Fibroblast of skin of left quadriceps (primary cell): ENCODE measurements at places on chromosomes 1 and 21.

DNA sequence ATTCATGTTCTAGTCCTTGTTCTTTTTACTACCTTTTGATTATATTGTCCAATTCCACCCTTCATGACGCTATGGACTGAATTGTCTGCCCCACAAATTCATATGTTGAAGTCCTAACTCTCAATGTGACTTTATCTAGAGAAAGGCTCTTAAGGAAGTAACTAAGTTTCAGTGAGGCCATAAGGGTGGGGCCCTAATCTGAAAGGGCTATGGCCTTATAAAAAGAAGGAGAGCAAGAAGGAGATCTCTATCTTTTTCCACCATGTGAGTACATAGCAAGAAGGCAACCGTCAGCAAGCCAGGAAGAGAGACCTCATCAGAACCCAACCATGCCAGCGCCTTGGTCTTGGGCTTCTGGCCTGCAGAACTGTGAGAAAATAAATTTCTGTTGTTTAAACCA lies 95.9 kb downstream of the HIVEP3 start:
- DNase-seq: no peak

GRCh38 chr1:107782217-107782845 lies 182.6 kb downstream of the VAV3 start:
- DNase-seq: peak; percentile 47

DNA sequence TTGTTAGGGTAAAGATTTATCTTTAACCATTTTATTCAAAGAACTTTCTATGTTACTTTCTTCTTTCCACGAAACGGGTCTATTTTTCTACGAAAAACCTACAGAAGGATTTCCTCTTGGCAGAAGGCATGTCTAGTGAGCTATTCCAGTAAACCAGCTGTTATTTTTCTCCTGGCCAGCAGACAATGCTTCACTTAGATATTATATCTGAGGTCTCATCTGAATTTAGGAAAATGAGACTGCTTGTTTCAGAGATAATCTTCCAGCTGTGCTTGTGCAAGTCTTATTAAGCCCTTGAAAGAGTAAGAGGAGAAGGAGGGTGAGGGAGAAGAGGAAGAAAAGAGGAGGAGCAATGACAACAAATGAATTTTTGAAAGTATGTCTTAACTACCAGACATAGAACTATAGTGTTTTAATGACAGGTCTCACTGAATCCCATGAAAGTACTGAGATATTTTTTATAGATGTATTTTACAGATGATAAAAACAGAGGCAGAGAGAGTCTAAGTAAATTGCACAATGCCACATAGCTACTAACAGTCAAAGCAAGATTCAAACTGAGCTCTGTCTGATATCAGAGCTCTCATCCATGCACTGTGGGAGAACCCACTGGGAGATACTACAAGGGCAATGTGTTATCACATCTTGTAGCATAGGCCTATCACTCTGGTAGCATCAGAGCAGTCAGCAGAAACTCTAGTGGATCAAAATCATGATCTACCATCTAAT lies 54.6 kb upstream of the SAMSN1 start:
- no peak for DNase-seq

DNA sequence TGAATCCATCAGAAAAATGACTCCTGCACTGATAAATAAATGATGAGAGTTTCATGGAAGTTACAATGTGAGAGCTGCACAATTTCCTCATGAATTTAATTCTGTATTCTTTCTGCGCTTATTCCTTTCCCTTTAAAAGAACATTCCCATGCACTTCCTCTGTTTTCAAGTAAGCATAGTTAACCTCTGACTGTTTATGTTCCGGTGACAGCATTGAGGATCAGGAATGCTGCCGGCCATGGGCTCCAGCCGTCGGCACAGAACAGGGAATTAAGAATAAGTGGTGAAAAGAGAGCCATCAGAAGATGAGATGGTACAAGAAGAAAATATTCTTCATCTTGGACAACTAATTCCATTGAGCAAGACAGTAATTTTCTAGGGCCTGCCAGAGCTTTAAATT lies 65.3 kb downstream of the SUSD4 start:
- DNase-seq: no peak

GRCh38 chr1:111886741-111887140 lies 102.7 kb downstream of the KCND3 start:
- no peak for DNase-seq

GRCh38 chr1:42173155-42173933 lies 8.8 kb upstream of the GUCA2A start:
- no peak for DNase-seq

DNA sequence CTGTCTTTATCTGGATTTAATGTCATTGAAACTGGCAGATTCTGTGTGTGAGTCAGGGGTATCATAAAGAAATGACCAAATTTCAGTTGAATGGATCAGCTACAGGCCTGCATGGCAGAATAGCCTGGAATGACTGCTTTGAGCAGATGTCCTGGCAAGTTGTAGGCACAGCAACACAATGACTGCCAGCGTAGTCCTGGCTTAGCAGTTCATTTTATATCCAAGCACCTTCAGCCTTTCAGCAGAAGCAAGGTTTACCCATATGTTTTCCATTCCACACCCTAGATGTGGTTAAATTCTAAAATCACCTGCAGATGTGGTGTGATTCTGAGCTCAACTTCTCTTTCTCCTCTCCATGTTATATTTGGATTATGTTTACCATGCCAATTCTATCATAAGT lies 22.3 kb upstream of the PTGFR start:
- DNase-seq: no peak

DNA sequence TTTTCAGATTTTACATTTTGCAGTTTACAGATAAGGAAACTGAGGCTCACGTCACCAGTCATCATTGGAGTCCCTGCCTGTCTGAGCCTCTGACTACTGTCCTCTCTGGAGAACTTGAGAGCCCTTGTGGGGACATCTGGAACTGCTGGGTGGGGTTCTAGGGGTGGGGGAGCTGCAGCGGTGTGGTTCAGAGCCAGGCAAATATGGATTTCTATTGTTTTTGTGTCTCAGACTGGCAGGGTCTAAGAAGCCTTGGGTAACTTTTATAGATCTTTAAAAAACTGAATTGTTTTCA lies 46.9 kb downstream of the IER5 start:
- no peak for DNase-seq

- DNase-seq: no peak
Observed at GRCh38 chr1:108082001-108082400, 117.0 kb upstream of the VAV3 start.

- no peak for DNase-seq
Observed at GRCh38 chr1:203090421-203091198, 4.8 kb upstream of the MYOG start.

DNA sequence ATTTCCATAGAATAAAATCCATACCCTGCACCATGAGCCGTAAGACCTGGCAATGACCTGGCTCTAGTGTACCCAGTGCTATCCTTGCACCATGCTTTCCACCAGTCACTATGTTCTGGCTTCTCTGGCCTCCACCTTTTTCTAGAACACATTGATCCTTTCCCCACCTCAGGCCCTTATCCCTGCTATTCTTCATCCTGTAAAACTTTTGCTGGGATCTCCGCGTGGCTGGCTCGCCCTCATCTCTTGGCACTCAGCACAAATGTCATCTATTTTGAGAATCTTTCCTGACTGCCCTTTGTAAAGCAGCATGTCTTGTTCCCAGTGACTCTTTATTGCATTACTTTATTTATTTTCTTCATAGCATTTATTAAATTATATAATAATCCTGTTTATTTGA lies 169.8 kb upstream of the B3GALT2 start:
- DNase-seq: no peak

DNA sequence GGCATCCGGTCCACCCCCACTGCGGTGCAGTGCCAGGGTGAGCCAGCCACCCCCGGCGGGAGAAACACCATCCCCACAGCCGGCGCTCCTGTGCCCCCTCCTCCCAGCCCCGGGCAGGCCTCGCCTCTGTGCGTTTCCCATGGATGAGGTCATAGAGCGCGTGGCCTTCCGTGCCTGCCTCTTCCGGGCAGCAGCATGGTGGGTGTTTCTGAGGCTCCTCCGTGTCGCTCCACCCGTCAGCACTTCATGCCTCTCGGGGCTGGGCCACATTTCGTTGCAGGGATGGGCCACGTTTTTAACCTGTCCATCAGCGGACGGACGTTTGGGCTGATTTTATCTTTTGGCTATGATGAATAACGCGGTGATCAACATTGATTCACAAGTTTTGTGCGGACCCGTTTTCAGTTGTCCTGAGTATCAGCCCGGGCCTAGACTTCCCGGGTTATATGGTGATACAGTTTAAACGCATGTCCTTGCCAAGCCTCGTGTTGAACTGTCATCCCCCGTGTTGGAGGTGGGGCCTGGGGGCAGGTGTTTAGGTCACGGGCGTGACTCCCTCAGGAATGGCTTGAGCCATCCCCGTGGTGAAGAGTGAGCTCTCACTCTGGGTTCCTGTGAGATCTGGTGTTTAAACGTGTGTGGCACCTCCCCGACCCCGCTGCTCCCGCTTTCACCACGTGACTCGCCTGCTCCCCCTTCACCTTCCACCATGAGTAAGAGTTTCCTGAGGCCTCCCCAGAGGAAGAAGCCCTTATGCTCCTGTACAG lies 64.8 kb downstream of the SLX9 start:
- DNase-seq: no peak

DNA sequence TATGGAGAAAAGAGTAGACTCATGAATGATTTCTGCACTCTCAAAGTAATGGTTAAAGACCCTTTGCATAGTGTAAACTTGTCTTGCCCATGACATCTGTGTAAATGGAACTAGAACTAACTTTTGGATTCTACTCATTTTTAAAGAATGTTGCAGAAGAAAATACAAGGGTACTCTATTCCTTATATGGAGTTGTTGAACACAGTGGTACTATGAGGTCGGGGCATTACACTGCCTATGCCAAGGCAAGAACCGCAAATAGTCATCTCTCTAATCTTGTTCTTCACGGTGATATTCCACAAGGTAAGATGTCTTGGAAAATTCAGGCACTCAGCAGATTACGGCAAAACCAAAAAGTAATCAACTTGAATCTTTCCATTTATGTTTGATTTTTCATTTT lies 19.8 kb downstream of the CCT8 start:
- no peak for DNase-seq

DNA sequence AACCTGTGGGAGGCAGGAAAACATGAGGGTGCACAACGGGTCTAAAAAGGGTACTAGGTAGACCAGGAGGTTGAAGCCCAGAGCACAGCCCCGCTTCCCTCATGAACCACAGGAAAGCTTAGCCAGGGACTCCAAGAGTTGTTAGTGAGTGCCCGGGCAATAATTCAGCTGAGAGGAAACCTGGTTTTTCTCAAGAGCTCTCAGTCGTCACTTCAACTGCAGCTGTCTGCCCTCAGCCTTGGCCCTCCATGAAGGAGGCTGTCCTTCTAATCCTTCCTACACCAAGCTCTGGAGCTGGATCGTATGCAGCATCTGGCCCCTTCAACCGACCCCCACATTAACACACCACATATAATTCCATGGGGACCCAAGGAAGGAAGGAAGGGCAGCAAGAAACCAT lies 77.0 kb upstream of the BACE2 start:
- no peak for DNase-seq

DNA sequence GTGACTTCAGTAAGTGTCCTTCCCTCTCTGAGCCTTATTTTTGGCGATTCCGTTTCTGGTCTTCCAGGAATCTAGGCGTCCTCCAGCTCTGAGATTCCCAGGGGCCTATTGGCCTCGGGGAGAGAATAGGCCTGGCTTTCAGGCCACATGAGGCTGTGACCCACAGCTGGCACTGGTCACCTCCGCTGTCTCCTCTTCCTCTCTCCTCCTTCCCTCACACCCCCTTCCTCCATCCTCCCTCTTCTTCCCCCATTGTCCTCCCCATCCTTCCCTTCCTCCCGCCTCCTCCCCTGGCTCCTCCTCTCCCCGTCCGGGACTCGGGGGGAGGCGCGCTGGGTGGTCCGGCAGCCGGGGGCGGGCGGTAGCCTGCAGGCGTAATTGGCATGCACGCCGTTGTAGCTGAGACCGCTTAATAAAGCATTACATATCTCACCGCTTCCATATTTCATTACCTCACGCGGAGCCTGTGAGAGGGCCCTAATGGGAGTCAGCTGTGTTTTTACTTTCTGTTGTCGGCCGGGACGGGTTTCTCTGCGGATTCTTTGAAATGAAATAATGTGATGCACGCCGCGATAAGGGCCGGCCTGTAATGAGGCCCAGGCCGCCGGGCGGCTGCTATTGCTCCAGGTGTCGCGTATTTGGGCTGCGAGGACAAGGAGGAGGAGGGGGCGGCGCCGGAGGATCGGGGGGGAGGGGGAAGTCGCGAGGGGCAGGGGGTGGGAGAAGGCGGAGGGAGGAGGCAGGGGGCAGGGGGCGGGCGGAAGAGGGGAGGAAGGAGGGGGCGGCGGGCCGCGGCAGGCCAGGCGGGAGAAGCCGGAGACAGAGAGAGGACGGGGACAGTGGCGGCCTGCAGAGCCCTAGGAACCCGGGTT lies 95.3 kb downstream of the FOXD2 start:
- DNase-seq: peak; percentile 86

GRCh38 chr1:163874070-163874469 lies 552.3 kb downstream of the NUF2 start:
- no peak for DNase-seq

DNA sequence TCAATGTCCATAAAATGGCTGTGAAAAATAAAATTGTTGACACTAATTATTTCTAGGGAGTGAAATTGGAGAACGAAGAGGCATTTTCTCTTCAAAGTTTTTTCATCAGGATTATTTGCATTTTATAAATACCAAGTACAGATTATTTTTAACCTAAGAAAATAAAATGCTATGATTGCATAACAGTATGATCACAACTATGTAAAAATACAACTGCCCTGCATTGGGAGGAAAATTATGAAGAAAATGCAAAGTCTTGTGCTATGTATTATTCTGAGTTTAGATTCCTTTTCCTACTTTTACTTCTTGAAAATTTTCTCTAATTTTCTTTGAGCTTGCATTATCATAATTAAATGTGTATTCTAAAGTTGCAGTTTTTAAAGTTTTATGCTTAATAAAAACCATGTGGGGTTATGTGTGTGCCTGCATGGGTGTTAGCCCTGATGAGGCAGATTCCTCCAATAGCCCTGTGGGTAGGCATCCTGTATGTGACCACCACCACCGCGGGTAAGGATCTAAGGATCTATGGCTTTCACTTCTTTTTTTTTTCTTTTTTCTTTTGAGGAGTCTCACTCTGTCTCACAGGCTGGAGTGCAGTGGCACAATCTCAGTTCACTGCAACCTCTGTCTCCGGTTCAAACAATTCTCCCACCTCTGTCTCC lies 24.7 kb downstream of the STX6 start:
- DNase-seq: no peak
